Kidney tubule cell (primary cell): ENCODE measurements at places on chromosomes 3 and 15.

GRCh38 chr15:82122746-82123400 lies 77.1 kb upstream of the MEX3B start:
- DNase-seq = peak; percentile 92

DNA sequence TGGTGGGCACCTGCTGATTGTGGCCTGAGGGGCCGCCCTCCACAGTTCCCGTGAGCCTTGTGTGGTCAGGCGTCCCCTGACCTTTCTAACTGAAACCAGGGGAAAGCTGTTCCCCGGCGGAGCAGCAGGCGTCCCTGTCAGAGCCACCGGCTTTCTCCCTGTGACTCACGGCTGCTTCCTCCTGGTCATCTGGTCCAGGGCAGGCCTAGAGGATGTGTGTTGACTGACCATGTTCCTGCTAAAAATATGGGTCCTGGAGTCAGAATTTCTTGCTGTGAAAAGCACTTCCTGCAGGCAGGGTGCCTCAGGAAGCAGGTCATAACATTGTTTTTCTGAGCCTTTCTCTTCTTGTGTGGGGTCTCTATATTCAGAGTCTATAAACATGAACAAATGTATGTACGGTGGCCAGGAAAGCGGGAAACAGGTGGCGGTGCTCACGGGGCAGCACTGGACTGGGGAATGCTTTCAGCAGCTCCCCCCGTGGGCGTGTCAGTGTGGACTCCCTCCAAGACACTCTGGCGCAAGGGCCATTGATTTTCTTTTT lies 38.4 kb upstream of the CGNL1 start:
- DNase-seq = peak; percentile 26

DNA sequence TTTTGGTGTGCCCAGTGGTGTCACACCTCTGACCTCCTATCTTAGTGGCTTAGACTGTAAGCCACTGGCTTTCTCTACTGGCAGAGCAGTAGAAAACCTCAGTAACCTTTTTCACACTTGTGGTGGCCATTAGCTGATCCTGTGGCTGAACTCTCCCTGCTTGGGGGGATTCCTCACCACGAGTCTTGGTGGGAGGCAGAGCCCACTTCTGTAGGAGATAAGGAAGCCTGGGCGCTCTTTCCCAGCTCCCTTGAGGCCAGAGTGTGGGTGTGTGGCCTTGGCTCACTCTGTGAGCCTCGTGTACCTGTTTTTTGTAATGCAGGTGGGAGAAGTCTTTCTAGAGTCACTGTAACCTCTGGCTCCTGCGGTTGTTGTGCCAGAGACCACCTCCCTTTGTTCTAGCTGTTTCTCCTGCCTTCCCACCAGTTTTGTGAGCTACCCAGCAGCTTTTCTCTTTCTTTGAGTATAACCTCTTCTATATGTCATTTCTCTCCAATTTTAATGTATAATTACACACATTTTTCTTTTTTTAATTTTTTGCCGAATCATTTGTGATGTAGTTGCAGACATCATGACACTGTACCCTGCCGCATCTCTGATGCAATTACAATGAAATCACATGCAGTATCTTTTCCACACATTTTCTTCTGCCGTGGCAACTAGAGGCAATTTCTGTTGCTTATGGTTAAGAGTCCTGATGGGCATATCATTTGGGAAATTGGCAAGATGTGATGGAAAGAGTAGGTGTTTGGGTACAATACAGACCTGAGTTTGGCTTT lies 13.8 kb downstream of the XCR1 start:
- no peak for DNase-seq

- peak; percentile 64 for DNase-seq
Observed at GRCh38 chr3:153038779-153039178, 123.2 kb upstream of the RAP2B start.

DNA sequence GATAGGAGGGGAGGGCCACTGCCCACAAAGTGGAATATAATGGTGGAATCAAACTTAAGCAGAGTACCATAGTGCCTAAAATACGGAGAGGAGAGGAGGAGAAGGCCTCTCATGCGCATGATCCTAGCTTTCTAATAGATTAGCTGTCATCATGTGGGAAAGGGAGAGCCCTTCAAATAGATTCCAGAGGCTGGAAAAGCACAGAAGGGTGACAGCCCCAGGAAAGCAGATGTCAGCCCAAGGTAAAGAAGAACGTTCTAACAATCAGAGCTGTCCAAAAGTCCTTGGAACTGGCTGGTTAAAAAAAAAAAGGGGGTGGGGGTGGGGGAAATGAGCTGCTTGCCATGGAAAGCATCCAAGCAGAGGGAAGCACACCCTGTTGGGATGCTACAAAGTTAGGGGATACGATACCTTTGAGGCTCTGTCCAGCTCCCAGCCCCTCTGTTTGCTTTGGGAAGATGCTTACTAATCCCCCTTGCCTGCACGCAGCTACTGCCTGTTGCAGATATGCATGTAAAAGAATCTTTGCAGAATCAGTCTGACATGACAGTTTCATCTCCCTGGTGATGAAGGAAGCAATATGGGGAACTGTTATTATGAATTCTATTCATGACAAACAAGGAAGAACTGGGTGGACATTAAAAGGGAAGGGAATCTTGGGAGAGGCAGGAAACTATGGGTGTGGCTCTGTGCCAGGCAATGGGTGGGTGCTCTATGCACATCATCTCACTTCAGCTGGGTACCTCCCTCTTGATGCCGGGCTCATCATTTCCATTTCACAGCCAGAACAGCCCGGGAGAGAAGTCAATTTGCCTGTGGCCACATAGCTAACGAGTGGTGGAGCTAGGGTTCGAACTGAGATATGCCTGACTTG lies 10.1 kb upstream of the LMCD1 start:
- peak; percentile 41 for DNase-seq

DNA sequence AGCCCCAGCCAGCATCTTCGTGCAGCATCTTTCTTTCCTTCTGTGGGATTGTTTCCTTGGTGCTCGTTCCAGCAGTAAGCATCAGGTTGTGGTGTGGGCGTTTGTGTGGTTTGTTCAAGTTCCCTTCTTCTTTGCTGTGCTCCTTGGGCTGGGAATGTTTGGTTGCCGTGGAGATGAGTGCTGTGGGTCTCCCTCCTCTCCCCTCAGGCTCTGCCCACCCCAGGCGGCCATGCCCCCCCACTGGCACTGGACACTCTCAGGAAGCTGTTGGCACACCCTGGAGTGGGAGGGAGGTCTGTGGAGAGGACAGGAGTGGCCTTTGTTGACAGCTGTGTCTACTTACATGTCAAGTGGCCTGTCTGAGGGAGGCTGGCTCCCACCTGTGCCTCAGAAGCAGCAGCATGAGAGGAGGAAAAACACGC lies 46.5 kb upstream of the SACM1L start:
- DNase-seq = peak; percentile 29

- no peak for DNase-seq
Observed at GRCh38 chr3:38163841-38164642, 1.3 kb upstream of the OXSR1 start.
